ENCODE measurements at places on chromosomes 12 and 14.
A peak's percentile ranks its signal among the peaks of the same experiment; 100 is the strongest.

DNA sequence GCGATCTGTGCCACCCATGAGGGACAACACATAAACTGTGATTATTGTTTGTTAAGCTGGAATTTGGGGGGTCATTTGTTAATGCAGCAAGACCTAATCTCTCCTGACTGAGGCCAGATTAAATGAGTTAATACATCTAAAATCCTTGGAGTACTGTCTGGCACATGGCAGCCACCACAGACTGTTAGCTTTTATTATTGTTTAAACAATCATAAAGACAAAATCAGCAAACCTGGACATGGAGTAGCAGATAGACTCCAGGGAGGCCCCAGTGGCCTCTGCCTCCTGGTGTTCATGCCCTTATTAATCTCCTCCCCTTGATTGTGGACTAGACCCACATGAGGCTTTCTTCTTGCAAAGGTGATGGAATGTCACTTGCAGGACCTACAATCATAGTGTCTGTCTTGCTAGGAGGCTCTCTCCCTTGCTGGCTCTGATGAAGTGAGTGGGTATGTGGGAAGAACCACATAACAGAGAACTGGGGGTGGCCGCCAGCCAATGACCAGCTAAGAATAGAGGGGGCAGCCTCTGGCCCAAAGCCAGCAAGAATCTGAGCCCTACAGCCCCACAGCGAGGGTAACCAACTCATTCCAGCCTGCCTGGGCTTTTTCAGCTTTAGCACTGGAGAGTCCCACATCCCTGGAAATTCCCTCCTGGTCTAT lies 142.0 kb downstream of the SCARB1 start:
- no peak for DNase-seq

DNA sequence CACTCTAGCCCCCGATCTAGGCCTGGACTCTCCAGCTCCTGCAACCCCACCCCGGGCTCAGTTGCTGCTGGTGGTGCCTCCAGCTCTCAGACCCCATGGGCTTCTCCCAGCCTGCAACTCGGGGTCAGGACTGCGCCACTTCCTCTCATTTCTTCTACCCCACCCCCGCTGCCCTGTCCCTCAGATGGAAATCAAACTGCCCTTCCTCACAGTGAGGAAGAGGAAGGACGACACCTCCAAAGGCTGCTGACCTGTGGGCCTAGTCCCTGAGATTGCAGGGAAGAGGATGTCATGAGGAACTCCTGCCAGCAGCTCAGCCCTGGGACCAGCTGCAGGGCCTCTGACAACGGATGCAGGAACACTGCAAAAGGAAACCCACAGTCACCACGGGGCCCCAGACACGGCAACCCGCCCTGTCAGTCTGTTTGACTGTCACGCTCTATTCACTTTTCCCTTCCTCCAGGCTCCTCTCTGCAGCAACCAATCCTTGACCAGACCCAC lies 29.3 kb upstream of the PNMA1 start:
- no peak for DNase-seq

GRCh38 chr14:75501080-75501479 lies 21.2 kb upstream of the BATF start:
- no peak for DNase-seq

DNA sequence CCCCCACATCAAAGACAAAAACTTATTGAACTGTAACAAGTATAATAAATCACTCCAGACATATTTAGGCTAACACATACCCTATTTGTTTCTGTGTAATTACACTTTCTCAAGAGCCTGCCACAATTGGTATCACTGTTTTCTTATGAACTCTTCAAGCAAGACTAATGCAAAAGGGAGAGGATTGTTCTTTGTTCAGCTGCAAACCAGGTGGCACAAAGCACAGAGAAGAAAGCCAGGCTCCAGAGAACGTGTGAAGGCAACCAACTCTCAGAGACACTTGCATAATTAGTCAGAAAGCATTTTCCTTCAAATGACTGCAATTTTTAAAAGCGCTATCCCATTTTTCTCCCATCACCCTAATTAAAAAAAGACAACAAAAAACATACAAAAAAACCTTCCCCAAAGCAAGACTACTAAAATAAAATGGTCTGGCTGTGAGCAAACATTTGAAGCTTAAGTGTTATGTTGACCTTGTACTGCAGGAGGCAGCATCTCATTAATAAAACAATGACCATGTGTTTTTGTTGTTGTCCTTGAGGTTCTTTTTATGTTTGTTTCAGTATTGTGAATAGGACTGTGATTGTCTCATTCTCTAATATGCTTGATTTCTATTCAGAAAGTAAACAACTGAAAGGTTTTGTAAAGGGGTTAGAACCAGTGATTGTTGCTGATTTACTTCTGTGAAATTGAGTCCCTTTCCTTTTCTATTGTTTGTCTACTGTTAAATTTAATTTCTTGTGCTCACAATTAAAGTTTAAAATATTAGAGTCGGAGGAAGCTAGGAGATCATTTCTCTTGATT lies 452.7 kb upstream of the PDE3A start:
- DNase-seq: no peak

- DNase-seq: no peak
These were observed 982.0 kb upstream of the TMEM132C start for GRCh38 chr12:127284870-127285431.

- DNase-seq: no peak
These were observed 206.3 kb downstream of the ACSS3 start for GRCh38 chr12:81284137-81284536.

DNA sequence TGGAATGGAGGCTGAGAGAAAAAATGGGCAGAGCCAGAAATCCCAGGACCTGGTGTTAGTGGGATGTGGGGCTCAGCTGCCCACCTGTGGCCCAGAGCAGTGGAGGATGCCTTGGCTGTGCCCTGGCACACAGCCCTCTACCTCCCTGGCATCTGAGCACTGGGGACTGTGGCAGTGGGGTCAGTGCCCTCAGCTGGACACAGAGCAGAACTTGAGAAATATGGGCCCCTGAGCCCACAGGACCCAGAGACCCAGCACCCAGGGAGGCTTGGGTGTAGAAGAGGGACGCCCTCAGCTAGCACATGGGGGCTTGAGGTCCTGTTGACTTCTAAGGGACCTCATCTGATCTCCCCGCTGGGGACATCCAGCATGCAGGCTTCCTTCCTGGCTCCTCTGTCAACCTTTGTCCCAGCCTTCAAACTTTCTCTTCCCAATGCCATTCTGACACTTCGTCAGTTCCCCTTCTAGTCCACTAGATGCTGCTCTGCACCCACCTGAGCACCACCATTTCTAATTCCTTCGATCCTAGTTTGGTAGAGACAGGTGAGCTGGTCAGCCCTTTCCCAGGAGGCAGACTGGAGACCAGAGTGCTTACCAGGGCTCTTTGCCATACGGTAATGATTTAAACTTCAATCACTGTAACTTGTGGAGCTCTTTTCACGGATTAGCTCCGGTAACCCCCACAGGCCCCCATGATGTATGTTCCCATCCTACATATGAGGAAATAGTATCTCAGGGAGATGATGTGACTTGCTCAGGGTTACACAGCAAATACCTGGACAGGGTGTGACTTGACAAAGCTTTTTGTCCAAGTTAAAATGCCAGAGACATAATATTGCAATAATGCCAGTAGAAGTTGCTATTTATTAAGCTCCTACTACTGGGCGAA lies 143.7 kb downstream of the ASCL4 start:
- DNase-seq: peak; percentile 46

GRCh38 chr12:65902500-65902899 lies 78.2 kb downstream of the HMGA2 start:
- DNase-seq: no peak

GRCh38 chr12:52865090-52865944 lies 16.5 kb upstream of the KRT78 start:
- DNase-seq: peak; percentile 76

- no peak for DNase-seq
These were observed 225.4 kb downstream of the GALC start for GRCh38 chr14:87767567-87767901.

- no peak for DNase-seq
These were observed 120.7 kb downstream of the C12orf75 start for GRCh38 chr12:105451211-105451610.

- DNase-seq: no peak
These were observed 841.2 kb upstream of the FBXO33 start for GRCh38 chr14:40273417-40273816.

GRCh38 chr12:53624458-53624857 lies 1.7 kb downstream of the ATF7 start:
- DNase-seq: no peak

DNA sequence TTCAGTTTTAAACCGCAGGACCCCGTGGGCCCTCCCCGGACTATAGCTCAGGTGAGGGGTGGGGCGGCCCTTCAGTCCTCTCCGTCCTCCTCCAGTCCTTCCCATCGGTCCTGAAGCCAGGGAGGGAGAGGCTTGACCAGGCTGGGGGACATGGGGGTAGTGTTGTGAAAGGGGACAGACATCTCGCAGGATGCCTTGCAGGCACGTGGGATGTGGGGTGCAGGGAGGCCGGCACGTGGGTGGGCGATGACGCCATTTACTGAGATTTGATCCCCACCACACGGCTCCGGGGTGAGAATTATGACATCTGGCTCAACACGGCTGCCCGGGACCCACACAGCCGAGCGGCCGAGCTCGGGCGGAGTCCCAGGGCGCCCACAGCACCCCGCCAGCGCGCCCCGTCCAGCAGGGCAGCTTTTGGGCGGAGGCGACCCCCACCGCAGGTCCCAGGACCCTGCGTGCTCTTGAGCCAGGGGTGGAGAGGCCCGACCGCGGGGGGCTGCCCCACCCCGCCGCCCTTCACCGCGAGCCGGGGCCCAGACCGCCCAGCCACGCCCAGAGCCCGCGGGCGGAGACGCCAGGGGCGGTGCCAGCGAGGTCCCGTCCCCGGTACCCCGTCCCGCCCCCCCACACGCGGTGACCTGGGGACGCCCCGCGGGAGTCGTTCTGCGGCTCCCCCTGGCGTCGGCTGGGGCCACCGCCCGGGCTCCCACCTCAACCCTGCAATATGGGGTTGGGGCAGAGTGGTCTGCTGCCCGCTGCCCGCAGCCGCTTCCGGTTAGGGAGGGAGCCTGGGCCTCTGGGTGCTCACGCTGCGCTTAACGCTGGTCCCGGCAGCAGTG lies 3.3 kb upstream of the EXOC3L4 start:
- no peak for DNase-seq

GRCh38 chr14:68862954-68863594 lies 70.2 kb upstream of the ZFP36L1 start:
- DNase-seq: peak; percentile 31

GRCh38 chr12:120121766-120122293 lies 5.3 kb upstream of the RAB35 start:
- DNase-seq: no peak

DNA sequence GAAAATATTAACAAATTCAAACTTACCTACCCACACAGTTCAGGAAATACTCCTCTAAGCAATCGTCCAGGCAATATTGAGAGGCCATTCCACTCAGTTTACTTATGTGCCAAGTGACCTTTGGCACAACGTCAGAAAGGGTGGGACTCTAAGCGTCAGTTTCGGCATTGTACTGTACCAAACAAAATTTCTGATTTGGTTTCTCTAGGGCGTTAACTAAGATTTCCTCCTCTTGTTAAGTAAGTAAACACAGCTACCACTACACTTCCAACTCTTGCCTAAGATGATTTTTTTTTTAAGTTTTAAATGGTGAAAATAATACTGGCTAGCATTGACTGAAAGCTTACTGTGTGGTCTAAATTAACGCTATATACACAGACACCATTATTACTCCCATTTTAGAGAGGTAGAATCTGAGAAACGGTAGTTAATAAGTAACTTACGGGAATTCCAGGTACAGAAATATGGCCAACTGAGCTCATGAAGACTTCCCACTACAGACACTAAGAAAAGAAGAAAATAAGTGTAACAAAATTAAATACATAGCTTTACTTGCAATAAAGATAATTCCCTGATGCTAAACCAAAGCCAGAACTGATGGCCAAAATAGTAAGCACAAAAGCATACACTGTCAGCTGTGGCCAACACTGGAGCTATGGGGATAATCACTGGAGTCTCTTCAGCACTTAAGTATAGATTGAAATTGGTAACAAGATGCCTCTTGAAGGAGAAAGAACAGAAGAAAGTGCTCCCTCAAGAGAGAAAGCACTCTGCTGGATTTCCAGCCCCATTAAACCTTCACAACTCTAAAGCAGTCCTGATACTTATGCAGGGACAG lies 76.1 kb downstream of the EPS8 start:
- no peak for DNase-seq

- DNase-seq: no peak
These were observed 35.0 kb downstream of the TMTC2 start for GRCh38 chr12:82721726-82722125.

GRCh38 chr14:34043627-34044372 lies 92.9 kb upstream of the EGLN3 start:
- DNase-seq: no peak

DNA sequence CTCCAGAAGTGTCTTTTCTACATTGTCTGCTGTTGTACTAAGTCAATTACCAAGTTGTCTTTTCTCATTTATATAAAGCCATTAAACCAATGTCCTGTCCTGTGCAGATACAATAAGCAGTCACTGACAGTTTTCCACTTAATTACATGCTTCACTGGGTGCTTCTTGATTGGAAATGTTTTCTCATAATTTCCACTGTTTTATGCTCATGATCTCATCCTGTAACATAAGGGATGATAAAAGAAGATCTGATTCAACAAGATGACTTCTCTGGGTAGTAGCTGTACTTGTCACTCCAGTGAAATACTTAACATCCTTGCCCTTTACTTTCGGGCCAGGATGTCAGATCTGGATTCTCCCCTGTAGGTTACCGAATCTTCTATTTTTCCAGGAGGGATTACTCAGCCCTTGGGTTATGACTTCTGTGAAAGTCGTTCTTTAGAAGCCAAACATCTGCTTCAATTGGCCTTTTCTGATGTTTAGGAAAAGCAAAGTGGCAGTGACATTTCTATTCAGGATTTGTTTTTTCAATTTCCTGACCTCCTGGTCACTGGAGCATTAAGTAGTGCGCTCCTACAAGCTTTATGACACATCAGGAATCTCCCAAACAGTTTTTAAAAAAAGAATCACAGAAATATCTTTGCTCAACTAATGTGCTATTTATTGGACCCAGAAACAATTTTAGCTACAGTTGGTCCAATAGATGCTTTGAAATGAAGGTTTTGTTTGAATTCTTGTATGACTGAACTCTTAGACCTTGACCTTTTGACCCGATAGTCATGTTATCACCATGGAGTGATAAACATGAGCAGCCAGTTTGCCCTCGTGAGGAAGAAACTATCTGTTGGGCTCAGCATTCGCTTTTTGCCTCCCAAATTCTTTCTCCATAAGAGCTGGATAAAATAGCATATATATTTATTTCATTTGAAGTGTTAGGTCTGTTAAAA lies 234.5 kb upstream of the SSTR1 start:
- DNase-seq: no peak

- no peak for DNase-seq
These were observed 20.8 kb downstream of the SIVA1 start for GRCh38 chr14:104773505-104774452.

Data from NCI-H526 treated with DMSO at 0.1 percent for 48 hours (cell line).